ENCODE measurements at places on chromosomes 5 and 9. TPM values are rescaled to one million over a fixed set of nuclear protein-coding genes. Genes with fewer than 3 reads are reported as not detected.

CAPSL gene
- not detected for total RNA-seq

TUBB4B gene
- total RNA-seq = 218 TPM

HMGCR gene
- 87.3 TPM for total RNA-seq

IL4 gene
- not detected for total RNA-seq

ADAMTS6 gene
- total RNA-seq = 37.1 TPM

NDUFA8 gene
- total RNA-seq = 52.3 TPM

IL5 gene
- not detected for total RNA-seq

FGF18 gene
- total RNA-seq = 0.89 TPM

CTXN3 gene
- not detected for total RNA-seq

TAF11L5 gene
- not detected for total RNA-seq

PRUNE2 gene
- total RNA-seq = 7.7 TPM

RASEF gene
- total RNA-seq = 0.91 TPM

GFRA3 gene
- total RNA-seq = not detected

DBN1 gene
- 371 TPM for total RNA-seq

SH3GL2 gene
- total RNA-seq = not detected

DEPDC1B gene
- total RNA-seq = 2.2 TPM

ZNF454 gene
- total RNA-seq = not detected

PCDHGA2 gene
- total RNA-seq = 0.14 TPM

CENPH gene
- 4.9 TPM for total RNA-seq

GFPT2 gene
- 14.6 TPM for total RNA-seq

PCDHB10 gene
- 7.0 TPM for total RNA-seq

PCDHA9 gene
- total RNA-seq = 1.1 TPM

TEX48 gene
- not detected for total RNA-seq

CCL19 gene
- total RNA-seq = not detected

PHYHD1 gene
- total RNA-seq = 4.6 TPM

GRM6 gene
- not detected for total RNA-seq

AP3B1 gene
- total RNA-seq = 66.8 TPM

ELOVL7 gene
- total RNA-seq = 0.72 TPM

GTF2H2 gene
- total RNA-seq = 24.2 TPM

ZFP2 gene
- 1.1 TPM for total RNA-seq

TMEM38B gene
- 11.4 TPM for total RNA-seq

ZNF618 gene
- 29.6 TPM for total RNA-seq

ZDHHC11B gene
- 0.29 TPM for total RNA-seq

JAKMIP2 gene
- 15.1 TPM for total RNA-seq

Measured in astrocyte (in vitro differentiated cells and primary cell).